ENCODE measurements at places on chromosomes 4 and X.
A peak's percentile ranks its signal among the peaks of the same experiment; 100 is the strongest.

DNA sequence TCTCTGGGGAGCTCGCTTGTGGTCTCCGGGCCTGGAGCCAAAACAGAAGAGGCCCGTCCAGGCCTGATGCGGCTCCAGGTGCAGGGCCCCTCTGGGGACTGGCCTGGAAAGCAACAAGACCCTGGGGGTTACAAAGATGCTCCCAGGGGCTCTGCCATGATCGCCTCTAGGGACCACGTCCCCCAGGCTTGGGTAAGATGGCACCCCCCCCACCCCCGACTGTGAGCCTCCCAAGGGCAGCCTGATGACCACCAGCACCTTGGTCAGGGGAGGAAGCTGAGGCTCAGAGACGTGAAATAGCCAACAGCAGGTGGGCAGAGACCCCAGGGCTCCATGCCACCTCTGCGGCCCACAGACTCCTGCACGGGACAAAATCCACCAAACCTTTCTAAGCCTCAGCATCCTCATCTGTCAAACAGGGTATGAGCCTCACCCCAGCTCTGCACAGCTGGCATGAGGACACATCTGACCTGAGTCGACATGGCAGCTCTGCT lies 25.4 kb downstream of the C4orf50 start:
- DNase-seq = no peak

DNA sequence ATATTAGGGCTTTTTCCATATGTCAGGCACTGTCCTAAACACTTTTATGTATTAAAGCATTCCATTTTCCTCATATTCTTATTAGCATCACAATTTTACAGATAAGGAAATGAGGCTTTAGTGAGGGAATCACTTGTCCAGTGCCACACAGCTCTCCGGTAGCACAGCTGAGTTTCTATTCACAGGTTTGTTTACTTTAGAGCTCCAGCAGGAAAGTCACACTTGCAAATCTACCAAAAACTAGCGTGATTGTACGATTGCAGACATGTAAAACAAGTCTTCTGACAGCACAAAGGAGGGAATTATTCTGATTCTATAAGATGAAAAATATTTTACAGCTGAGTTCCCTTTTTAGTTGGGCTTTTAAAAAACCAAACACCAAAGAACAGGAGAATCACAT lies 472.1 kb downstream of the TMA16 start:
- DNase-seq = no peak

DNA sequence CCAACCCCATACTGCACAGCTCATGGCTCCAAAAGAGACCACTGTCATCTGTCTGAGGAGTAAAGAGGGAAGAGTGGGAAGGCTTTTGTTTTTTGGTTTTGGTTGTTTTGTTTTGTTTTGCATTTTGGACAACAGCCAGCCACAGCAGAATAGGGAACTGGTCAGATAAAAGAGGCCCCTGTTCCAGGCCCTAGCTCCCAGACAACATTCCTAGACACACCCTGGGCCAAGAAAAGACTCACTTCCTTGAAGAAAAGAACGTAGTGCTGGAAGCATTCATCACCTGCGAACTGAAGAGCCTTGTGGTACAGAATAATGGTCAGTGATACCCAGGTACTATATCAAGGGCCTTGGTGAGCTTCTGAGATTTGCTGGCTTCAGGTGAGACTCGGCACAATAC lies 619.4 kb upstream of the SPANXN1 start:
- DNase-seq = no peak

GRCh38 chrX:38860106-38861013 lies 59.1 kb downstream of the MID1IP1 start:
- no peak for DNase-seq

- DNase-seq = no peak
These were observed 21.6 kb upstream of the DUSP9 start for GRCh38 chrX:153625271-153626024.

GRCh38 chr4:3245676-3246075 lies 3.3 kb upstream of the MSANTD1 start:
- no peak for DNase-seq

GRCh38 chr4:169626331-169627282 lies 6.2 kb downstream of the CLCN3 start:
- DNase-seq = no peak

- no peak for DNase-seq
These were observed 22.3 kb upstream of the EMCN start for GRCh38 chr4:100540131-100540530.

GRCh38 chr4:152304220-152304619 lies 231.7 kb downstream of the FBXW7 start:
- no peak for DNase-seq

GRCh38 chr4:157741642-157742041 lies 431.2 kb downstream of the GASK1B start:
- no peak for DNase-seq

DNA sequence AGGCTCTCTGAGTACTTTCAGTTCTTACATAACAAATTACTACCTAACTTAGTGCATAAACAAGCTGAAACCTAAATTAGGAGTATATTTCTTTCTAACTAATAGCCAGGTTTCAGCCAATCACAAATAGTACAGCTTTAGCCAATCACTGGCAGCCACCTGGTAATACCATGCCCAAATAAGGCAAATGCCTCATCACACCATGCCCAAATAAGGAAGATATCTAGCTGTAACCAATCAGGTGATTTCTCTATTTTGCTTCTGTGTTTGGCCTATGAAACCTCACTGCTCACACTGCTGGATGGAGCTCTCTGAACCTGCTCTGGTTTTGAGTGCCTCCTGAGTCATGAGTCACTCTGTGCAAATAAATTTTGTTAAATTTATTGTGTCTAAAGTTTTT lies 113.5 kb downstream of the DDIT4L start:
- DNase-seq = no peak

- no peak for DNase-seq
These were observed 66.9 kb downstream of the ARHGEF38 start for GRCh38 chr4:105619188-105619931.

DNA sequence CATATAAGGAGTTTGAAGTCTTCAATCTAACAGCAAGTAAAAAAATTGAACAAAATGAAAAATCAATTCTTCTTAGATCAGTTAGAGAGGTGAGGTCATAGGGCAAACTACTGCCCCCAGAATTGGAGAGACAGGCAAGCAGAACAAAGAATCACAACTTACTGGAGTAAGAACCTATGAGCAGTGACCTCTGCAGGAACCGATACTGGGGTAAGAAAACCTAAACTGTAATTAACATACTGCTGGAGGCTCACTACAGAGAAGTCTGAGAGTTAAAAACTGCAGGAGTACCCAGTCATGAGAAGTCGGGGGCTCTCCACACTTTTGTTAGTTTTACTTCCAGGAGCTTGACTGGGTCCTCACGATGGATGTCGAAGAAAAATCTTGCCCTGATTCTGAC lies 16.0 kb downstream of the CLDN22 start:
- no peak for DNase-seq

- no peak for DNase-seq
These were observed 280.8 kb upstream of the NOCT start for GRCh38 chr4:138734746-138735145.

DNA sequence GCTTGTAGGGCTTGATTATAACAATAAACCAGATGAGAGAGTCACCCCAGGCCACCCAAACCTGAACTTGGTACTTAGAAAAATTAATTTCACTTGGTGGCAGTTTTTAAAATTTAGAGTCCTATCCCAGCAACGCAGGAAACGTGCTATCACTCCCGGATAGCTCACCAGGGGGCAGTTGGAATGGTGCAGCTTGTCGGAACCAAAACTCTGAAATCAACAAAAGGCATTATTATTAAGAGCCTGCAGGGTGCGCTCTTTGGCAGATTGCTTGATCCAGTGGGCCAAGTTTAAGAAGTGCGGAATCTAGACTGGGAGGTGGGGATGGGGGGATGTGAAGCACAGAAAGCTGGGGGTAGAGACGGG lies 2.4 kb downstream of the FRAS1 start:
- DNase-seq = peak; percentile 47

DNA sequence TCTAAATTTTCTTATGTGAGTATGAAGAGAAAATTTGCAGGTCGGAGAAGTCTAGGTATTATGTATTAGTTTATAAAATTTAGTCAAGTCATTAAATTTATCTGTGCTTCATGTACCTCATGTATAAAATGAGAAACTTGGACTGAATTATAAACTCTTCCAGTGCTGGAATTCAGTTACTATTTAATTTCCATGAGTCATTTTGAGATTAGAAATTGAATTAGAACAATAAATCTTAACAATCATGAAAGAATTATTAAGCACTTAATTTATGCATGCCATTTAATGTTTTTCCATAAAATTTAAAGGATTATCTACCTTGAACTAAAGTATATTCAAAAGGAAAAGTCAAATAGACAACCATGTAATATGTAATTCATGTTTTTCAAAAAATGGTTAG lies 195.8 kb downstream of the MAD2L1 start:
- DNase-seq = no peak

DNA sequence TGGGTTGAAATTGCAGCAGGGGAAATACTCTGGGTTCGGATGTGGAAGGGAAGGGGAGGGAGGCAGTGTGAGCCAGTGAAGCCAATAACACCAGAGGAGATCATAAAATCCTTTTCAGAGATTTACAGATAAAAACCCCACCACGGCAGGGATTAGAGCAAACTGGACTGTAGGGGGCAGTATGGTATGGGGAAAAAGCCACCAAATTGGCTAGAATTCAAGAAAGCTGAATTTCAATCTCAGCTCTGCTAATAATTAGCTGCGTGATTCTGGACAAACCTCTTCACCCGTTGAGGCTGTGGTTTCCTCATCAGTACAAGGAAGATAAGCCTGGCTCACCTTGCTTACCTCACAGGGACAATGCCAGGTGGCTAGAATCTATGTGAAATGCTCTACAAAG lies 108.1 kb downstream of the ATG4A start:
- no peak for DNase-seq

DNA sequence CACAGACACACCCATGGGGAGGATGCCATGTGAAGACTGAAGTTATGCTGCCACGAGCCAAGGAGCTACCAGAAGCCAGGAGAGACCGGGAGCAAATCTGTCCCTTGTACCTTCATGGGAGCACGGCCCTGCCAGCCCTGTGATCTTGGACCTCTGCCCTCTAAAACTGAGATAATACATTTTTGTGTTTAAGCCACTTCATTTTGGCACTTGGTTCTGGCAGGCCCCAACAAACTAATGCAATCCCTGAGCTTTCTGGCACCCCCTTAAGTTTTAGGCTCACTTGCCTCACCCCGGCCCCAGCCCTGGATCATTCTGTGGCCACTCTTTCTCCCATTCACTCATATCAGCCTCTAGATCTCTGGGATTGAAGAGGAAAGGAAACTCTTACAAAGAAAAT lies 35.4 kb downstream of the SEL1L3 start:
- no peak for DNase-seq

DNA sequence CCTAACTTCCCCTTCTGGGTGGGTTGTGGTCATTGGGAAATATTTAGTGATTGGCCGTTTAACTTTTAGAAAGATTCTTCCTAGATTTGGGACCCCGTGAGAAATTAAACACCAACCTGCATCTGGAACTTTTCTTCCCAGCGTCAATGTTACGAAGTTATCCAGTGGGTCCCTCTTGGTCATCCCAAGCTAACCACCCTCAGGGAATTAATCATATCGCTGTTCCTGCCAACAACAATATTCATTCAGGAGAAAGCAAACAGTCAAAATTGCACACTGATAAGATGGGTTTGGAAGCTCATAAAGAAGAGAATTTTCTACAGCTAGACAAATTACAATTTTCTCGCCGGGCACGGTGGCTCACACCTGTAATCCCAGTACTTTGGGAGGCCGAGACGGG lies 121.2 kb upstream of the STX18 start:
- no peak for DNase-seq

GRCh38 chr4:168685136-168685809 lies 188.4 kb downstream of the PALLD start:
- DNase-seq = no peak

DNA sequence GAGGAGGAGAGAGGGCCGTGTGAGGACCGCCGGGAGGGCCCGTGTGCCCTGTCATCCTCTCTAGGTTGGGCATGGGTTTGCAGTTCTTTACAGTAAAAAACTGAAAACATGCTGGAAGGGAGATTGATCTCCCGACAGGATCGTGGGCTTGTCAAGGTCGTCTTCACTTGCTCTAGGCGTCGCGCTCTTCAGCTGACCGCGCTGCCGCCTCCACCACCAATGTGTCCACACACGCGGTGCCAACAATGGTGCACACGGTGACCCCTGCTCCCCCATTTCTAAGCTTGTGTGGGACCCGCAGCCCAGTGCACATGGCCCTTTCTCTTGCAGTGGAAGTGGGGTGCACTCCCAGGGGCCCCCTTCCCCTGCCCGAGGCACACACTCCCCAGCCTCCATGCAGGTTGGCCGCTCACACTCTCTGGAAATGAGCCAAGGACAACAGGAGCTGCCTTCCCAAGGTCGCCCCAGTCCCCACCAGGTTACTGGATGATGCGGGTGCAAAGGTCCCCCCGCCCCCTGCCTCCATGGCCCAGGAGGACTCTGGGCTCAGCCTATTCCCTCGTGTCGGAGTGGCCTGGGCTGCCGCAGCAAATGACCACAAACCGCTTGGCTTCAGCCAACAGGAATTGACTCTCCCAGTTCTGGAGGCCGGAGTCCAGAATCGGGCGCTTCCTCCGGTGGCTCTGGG lies 1.7 kb upstream of the ZFP92 start:
- DNase-seq = no peak

DNA sequence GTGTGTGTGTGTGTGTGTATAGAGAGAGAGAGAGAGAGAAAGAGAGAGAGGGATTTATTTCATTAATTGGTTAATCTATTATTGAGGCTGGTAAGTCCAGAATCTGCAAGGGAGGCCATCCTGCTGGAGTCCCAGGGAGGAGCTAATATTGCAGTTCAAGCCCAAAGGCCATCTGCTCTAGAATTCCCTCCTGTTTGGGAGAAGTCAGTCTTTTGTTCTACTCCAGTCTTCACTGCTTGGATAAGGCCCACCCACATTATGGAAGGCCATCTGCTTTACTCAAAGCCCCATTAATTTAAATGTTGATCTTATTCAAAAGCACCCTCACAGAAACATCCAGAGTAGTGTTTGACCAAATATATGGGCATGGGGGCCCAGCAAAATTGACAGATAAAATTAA lies 317.5 kb upstream of the RASGEF1B start:
- no peak for DNase-seq

DNA sequence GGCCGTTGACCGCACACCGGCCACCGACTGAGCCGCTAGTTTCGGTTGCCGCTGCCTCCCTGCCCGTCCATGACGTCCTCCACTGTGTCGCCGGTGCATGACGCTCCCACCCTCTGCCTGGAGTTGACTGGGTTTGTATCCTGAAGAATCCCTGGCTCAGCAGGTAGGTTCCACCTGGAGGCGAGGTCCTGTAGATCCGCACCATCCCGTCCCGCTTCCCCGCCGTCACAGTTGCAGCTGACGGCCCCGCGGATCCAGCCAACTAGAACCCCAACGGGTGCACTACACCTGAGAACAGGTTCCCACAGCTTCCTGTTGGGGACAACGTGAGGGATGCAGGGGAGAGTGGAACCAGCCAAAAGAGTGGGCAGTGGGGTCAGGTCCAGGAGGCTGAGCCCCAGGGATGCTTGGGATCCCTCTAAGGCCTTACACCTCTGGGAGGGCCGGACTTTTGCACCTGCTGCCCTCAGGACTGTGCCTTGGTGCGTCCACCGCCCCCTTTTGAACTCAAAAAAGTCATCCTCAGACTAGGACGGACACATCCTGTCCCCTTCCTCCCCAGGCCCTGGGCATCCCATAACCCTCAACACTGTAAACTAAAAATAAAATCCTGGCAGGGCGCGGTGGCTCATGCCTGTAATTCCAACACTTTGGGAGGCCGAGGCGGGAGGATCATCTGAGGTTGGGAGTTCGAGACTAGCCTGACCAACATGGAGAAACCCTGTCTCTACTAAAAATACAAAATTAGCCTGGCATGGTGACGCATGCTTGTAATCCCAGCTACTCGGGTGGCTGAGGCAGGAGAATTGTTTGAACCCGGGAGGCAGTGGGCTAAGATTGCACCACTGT lies 1.1 kb upstream of the SLBP start:
- no peak for DNase-seq

Data from amniotic stem cell (primary cell).